ENCODE measurements at places on chromosomes 2 and 18.

DNA sequence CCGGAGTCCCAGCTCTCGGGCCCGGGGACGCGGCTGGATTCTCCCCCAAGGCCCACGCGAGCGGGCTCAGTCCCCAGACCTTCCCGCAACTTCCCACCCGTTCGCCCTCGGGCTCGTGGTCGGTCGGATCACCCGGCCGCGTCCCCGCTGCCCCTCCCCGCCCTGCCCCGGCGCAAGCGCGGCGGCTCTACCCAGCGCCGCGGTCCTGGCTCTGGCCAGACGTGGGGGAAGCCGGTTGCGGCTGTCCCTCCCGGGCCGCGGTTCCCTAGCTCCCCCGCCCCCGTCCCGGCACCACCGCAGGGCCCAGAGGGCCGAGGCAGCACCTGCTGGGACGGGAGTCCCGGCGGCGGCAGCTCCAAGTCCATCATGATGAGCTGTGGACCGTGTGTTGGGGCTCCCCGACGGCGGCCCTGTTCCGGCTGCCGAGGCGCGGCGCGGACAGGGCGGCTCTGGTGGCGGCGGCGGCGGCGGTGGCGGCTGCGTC is 276 bp downstream of the NFE2L2 start:
- peak; percentile 59 for DNase-seq

- DNase-seq: no peak
Measured at GRCh38 chr2:223102040-223102400, 50.0 kb downstream of the KCNE4 start.

DNA sequence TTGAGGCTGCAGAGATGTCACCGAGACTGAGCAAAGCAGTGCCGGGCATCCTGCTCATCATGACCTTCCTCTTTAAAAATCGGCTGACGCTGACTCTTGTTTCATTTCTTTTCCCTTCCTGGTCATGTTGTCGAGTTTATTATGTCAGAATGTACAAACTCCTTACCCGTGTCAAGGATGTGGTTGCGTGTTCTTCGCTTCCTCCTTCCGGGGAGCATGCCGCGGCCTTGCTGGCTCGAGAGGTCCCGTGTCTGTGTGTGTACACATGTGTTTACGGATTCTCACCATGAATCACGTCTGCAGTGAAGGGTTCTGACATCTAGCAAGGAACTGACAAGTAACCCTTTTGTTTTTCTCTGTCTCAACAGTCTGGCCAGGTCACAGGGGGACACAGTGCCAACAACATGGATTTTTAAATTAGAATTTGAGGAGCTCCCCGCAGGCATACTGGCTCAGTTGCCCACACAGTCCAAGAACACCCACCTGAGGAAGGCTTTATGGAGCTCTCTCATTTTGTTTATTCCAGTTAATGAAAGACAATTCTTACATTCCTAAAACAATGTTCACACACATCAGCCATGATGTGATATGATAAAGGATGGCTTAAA is 60.2 kb downstream of the MYT1L start:
- no peak for DNase-seq

- no peak for DNase-seq
Measured at GRCh38 chr2:239055756-239056493, 208.0 kb downstream of the TWIST2 start.

- DNase-seq: no peak
Measured at GRCh38 chr2:202064171-202064880, 8.7 kb upstream of the KIAA2012 start.
